CD4-positive, alpha-beta T cell treated with Interleukin-6 for 4 hours (primary cell): ENCODE measurements at places on chromosomes 12 and 14.

- DNase-seq: no peak
Observed at GRCh38 chr12:119692997-119693396, 25.1 kb downstream of the PRKAB1 start.

DNA sequence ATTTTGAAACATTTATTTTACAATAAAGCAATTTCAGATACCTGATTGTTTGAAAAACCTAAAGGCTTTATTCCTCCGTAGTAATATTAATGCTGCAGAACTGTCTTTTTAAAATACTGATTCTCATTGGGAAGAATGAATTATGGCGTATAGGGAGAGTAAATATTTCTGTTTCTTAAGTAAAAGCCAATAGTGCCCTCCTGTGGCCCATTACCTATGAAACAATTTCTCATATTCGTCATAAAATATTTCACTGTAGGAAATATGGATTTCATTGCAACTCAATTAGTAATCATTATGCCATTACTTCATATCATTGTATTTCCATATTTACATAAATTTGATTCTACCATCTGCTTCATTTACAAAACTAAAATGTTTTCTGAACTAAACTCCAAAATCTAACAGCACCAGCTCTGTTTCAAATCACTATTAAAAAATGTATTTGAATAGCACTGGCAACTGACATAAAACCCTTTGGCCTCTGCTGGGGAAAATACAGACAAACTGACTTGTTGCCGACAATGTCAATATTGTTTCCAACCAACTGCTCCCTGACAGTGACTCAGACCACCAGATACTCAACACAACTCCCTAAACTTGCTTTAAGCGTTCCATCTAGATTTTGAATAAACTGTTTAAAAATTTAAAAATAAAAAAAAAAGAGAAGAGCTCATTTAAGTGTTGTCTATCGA lies 290.3 kb downstream of the NAV3 start:
- no peak for DNase-seq

GRCh38 chr12:56014205-56014604 lies 6.6 kb upstream of the IKZF4 start:
- no peak for DNase-seq

DNA sequence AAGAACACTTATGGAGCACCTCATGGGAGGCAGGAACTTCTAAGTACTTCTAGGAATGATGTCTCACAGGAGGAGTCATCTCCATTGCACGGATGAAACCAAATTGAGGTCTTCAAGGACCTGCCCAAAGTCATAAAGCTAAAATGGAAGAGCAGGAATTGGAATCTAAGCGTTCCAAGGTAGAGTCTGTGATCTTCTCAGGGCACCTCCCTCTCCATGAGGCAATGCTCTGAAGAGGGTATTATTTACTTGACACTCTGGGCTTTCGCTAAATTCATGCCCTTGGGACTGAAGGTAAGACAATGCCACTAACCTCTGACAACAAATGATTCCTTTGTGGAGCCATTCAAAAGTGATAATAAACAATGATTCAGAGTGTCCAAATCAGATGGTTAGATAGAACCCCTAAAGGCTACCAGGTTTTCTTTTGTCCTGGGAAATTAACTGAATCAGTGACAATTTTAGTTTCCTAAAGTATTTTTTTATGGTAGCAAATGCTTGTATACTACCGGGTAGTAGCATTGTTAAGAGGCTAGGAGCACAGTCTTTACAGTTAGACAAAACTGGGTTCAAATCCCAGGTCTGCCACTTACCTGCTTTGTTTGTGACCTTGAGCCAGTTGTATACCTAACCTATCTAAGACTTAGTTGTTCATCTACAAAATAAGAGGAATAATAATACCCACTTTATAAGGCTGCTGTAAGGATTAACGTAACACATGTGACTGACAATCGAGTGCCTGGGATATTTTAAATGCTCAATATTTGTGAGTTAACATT lies 12.3 kb downstream of the HMGA2 start:
- DNase-seq: no peak

DNA sequence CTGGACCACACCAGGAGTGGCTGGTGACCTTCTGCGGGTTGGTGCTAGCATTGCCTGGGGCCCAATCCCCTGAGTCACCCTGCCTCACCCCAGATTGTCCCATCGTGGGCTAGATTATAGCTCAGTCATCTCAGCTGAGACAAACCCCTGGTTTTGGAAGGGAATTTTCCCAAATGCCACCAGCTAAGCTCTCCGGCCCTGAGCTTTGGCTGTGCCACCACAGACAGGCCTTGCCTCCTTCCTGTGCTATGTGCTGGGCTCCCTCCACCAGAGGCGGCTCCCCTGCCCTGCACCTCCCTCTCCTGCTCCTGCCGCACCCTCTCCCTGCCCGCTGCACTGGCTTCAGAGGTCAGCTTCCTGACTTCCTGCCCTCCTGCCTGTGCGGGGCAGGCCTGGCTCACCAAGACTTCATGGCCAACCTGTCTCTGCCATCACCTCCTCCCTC lies 196.3 kb downstream of the TSPAN9 start:
- DNase-seq: no peak

- peak; percentile 52 for DNase-seq
Observed at GRCh38 chr14:98932431-98933325, 339.3 kb downstream of the BCL11B start.

DNA sequence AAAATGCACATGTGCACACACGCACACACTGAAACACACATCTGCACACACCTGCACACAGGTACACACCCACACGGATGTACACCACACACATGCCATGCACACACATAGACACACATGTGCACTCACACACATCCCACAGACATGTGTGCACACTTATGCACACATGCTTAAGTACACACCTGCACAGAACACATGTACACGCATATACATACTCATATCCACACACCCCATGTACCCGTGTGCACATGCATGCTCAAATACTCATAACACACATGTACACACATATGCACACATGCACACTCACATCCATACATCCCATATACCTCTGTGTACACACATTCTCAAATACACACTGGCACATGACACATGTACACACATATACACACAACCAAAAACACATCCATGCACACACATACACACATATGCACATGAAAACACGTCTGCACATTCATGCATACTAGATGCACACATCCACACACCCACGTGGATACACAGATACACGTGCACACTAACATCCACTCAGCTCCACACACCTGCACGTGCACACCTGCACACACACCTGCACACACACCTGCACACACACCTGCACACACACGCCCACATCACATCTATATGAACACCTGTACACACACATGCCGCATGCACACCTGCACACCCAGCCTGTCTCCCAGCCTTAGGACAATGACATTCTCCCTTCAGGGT lies 336.7 kb downstream of the ADGRD1 start:
- no peak for DNase-seq

DNA sequence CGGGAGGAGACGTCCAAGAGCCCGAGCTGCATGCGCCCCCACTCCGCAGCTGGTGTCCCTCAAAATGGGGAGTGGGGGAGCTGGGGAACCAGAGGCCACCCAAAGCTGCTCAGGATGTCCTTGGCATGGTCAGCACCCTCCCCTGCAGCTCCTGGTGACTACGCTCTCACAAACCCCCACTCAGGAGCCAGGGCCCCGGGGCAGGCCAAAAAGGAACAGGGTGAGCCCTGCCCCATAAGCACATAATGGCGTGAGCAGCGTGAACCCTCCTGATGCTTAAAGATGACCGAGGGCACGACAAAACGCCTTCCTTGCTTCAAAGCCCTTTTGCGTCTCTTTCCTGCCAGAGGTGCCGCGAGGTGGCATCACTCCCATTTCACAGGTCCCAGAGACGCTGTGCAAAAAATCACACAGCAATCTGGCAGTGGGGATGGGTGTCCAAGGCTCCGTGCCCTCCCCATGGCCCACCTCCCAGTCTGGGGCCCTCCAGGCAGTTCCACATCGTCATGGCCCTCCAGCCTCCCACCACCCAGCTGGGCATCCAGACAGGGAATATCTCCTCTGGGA lies 13.5 kb downstream of the NCOR2 start:
- DNase-seq: peak; percentile 32

DNA sequence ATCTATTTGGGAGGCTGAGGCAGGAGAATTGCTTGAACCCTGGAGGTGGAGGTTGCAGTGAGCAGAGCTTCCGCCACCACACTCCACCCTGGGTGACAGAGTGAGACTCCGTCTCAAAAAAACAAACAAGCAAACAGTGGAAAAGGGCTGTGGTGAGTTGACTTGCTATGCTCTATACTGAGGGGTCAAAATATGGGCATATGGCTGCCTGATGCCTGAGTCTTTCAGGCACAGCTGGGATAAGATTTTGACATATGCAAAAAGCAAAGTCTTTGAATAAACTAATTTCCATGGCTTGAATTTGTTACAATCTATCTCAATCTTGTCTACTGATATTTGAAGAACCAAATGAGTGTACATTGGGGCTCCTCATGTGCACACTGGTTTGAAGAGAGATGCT lies 40.4 kb upstream of the BICD1 start:
- no peak for DNase-seq

GRCh38 chr12:54590978-54591591 lies 2.6 kb upstream of the PPP1R1A start:
- DNase-seq: no peak

DNA sequence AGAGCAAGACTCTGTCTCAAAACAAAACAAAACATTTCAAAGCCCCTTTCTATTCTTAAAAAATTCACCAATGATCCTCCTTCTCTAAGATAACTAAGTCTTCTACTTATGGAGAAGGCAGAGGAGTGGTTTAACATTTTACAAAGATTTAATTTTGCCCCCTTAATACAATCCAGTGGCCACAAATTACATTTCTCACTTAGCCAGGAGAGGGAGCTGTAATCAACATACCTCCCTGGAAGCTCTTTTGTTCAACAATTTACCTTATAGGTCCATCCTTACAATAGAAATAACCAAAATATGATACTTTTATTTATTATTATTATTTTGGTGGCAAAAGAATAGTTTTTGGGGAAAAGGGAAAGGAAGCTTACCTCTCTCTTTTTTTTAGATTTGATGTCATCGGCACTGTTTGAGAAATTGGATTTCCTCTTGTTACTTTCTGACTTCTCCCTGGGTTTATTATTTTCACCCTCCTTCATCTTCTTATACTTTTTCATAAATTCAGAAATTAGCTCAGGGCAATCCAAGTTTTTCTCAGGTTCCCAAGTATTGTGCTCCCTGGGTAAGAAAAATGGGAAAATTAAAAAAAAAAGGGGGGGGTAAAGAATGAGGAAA lies 28.1 kb downstream of the CBX5 start:
- DNase-seq: peak; percentile 21

GRCh38 chr12:14710632-14711320 lies 14.4 kb upstream of the GUCY2C start:
- DNase-seq: no peak

DNA sequence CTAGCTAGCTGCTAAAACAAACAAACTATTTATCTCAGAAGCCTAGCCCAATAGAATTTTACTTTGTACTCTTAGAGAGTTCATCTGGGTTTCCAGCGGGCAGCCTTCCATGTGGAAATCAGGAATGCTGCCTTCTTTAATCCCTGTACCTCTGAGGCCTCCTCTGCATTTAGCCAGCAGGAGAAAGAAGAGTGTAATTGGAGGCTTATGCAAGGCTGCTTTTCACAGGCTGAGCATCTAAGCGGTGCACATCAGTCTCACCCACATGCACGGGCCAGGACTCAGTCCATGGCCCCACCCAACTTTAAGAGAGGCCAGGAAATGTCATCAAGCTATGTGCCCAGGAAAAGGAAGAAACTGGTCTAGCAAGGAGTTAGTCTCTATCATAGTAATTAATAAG lies 14.0 kb upstream of the PTGDR start:
- no peak for DNase-seq

- DNase-seq: no peak
Observed at GRCh38 chr12:103571286-103571685, 15.8 kb upstream of the STAB2 start.

DNA sequence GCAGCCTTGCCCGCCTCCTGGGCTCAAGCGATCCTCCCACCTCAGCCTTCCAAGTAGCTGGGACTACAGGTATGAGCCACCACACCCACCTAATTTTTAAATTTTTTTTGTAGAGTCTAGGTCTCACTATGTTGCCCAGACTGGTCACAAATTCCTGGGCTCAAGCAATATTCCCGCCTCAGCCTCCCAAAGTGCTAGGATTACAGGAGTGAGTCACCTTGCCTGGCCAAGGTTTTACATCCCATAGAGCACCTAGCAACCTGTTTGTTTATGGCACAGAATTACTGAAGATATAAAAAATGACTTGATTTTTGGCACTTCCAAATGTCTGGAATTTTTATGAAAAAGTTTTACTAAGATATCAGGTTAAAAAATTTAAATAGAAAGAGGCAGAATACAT lies 16.5 kb downstream of the MYO1A start:
- no peak for DNase-seq

DNA sequence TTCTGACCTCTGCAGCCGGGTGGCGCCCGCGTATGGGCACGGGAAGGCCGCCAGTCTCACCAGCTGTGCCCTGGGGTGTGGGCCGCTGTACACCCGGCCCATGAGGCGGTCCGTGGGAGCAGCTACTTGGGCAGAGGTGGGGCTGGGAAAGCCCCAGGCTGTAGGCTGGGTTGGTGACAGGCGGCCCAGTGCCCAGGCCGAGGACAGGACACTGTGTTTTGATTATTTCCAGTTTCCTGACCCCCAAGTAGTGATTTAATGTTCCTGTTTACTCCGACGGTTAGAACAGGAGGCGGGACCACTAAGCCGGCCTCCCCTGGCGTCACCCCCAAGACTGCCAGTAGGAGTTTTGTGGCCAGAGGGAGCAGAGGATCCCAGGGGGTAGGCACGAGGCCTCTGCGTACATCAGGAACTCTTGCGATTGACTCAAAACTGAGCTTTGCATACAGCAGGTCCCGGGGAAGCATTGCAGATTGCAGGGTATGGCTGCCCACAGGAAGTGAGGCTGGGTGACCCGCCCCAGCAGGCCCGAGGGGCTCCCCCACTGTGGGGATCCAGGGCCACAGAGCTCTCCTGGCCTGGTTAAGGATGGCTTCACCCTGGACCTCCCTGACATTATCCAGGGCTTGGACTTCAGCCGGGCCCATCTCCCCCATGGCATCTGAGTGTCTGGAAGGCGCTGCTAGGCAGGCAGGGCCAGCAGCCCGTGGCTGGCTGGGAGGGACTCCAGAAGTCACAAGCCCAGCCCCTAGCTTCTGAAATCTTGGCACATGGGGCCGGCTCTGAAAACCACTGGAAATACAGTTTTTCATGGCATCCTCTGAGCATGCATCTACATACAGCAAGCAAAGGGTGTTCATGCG lies 42.5 kb upstream of the DIO3 start:
- DNase-seq: no peak

GRCh38 chr12:6936636-6937480 lies 6.8 kb upstream of the RNU7-1 start:
- DNase-seq: peak; percentile 61

DNA sequence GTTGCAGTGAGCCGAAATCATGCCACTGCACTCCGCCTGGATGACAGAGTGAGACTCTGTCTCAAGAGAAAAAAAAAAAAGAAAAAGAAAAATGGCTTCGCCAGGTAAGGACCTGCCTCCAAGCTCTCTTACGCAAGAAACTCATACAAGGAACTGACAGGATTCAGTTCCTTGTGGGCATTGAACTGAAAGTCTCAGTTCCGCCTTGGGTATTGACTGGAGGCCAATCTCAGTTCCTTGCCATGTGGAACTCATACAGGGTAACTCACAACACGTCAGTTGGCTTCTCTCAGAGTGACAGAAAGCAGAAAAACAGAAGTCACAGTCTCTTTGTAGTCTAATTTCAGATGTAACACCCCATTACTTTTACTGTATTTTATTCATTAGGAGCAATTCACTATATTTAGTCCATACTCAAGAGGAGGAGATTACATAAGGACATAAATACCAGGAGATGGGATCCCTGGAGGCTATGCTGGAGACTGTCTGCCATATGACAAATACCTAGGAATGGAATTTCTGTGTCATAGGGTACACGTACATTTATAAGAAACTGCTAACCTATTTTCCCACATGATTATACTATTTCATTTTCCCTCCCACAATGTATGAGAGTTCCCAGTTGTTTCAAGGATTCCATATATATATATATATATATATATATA lies 11.4 kb upstream of the NOPCHAP1 start:
- no peak for DNase-seq
